ENCODE measurements at places on chromosomes 7 and 10. TPM values are rescaled to one million over a fixed set of nuclear protein-coding genes. Genes with fewer than 3 reads are reported as not detected.

DNA sequence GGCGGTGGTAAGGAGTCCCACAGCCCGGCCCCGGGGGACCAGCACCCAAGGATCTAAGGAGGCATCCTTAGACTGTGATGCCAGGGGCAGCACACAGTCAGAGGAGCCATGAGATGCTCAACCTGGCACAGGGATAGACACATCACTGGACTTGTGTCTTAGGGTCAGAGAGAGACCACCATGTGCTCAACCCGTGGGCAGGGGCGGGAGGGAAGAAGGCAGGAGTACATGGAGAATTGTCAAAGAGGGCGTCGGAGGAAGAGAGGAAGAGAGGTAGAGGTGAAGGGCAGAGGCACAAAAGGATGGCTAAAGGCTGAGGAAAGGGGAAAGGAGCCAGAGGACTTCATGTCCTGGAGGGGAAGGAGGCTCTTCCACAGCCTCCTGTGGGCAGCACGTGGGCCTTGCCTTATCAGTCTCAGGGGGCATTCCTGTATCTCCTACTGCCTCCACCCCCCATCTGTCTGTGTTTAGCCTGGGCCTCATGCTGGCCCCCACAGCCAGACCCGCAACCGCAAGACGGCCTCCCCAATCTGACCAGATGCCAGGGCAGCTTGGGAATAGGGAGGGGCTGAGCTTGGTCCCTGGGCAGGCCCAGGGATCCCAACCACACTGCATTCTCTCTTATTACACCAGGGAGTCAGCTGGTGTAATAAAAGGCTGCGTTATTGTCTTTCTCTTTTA, 2.2 kb downstream of the ADCY1 start:
- DNase-seq, result no peak

PFKFB3 gene
- total RNA-seq, result 133 TPM

VGF gene
- total RNA-seq, result 0.11 TPM

DCLRE1A gene
- total RNA-seq, result 14.4 TPM

DNA sequence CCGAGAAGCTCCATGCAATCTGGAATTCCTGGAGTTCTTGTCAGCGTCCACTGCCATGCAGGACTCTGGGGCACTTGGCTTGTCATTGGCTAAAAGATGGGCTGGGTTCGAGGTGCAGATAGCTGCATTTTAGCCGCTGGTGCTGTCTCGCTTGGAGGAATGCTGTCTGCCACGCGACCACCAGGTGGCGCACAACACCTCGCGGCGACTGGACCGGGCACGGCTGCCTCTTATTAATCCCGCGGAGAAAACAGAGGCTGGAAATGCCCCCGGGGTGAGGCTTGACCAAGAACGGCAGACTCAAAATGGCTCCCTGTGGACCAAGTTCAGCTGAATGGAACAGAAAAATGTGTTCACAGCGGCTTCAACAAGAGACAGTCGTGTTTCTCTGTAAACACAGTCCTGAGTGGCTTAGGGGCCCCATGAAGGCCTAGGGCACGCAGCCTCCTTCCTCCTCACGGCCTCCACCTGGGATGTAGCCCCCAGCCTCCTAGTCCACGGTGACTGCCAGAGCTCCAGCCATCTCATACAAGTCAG, 46.2 kb downstream of the AOC1 start:
- peak; percentile 89 for DNase-seq

- no peak for DNase-seq
Observed at GRCh38 chr10:13911821-13912520, 325.2 kb downstream of the PRPF18 start.

DNA sequence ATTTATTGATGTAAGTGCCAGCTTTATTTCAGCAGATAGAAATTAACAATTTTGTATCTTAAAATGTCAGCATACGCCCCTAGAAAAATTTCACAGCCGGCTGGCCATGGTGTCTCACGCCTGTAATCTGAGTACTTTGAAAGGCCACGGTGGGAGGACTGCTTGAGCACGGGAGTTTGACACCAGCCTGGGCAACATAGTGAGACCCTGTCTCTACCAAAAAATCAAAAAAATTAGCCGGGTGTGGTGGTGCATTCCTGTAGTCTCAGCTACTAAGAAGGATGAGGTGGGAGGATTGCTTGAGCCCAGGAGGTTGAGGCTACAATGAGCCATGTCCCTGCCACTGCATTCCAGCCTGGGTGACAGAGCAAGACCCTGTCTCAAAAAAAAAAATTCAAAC, 14.1 kb downstream of the GTF2I start:
- no peak for DNase-seq

DNA sequence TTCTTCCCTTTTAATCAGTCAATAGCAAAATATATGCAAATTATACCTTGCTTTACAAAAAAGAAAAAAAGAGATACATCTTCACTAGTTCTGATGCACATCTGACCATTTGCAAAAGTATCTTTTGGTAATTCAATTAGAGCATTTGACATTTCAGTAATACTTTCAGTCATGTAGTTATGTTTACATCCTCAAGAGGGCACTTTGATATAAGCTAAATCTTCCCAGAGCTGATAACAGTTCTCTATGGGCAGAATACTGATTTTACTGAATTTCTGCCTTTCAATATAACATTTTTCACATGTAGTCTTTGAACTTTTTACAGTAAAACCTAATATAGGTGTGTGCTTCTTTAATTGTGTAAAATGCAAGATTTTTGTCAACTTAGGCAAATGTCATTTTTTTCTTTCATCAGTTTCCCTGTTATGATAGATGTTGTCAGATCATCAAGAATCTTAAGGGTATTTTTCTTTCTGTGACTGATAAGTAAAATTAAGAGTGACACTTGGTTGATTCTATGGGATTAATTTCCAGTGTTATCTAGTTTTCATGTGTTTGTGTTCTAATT, 703.5 kb upstream of the SEMA3D start:
- no peak for DNase-seq

DNA sequence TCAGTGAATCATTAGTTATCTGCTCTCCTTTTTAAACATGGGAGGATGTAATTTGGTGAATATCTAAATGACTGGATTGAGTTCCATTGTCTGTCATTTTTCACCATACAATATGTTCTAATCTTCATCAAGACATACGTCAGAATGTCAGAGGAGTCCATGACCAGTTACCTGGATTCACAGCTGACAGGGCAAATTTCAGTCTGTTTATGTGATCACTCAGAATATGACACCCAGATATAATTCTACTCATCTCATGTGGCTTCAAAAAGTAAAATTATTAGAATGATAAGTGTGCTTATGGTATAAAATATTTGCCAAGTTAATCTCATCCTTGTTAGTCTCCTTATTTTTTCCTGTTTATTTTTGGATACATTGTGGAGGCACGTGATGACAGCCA, 150.2 kb downstream of the CDC14C start:
- no peak for DNase-seq

DNA sequence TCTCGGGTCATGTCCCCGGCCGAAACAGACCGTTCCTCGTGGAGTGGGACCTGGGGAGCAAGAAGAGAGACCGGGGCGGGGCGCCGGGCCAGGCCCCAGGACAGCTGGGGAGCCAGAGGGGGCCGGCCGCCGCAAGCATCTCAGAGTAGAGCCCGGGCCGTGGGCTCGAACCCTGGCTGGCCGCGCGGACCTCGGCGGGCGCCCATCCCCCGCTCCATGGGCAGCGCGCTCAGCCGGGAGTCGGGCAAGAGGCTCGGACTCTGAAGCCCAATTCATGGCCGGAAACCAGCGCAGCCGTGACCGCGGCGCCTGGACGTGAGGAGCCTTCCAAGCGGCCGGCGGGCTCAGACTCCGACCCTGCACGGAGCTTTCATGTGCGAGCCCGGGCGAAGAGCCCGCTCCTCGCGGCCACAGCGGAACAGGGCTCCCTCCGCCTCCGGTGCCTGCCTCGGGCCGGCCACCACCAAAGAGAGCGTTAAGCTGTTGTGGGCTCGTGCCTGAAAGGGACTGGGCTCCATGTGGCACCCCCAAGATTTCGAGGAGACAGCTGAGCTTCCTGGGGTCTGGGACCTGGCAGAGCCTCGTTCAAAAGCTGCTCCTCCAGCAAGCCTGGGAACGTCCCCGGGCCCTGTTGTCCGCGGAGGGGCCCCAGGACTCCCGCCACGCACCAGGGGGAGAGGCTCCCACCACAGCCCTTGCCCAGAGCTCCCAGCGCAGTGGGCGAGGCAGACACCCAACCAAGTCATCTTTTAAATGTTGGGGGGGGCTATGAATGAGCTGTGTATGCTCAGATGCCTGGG, 757 bp upstream of the GRID1 start:
- DNase-seq, result peak; percentile 10

- no peak for DNase-seq
Observed at GRCh38 chr7:158973941-158974785, 117.8 kb downstream of the DYNC2I1 start.

- DNase-seq, result no peak
Observed at GRCh38 chr7:75866114-75866488, 12.7 kb upstream of the RHBDD2 start.

HECW1 gene
- total RNA-seq, result not detected

- DNase-seq, result peak; percentile 75
Observed at GRCh38 chr7:131688738-131689661, 132.6 kb upstream of the PODXL start.

GRCh38 chr7:49937608-49938007, 155.4 kb downstream of the ZPBP start:
- DNase-seq, result no peak

Measured in activated CD4-positive, alpha-beta T cell treated with anti-CD3 and anti-CD28 coated beads for 36 hours (primary cell).